ENCODE measurements at places on chromosomes 2 and 18.

- DNase-seq: no peak
Measured at GRCh38 chr18:35682281-35682867, 100.8 kb downstream of the GALNT1 start.

GRCh38 chr2:43455731-43456642 is 139.9 kb downstream of the THADA start:
- DNase-seq: no peak

DNA sequence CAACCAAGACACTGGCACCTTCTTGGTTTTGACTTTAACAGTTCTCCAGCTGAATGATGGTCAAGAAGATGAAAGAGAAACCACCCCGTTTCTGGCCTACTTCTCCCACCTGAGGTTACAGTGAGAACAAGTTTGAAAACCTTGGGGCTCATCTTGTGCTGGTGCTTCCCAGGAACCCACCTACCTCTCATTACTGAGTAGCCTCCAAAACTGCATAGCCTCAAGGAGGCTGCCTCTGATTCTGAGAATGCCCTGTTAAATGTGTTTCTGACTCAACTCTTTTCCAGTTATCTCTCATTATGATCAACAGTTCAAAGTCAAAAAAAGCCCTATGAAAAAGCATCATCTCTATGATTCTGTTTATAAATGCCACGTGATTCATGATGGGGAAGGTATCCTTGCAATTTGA is 121.9 kb downstream of the CACNB4 start:
- DNase-seq: no peak

- no peak for DNase-seq
Measured at GRCh38 chr2:77025714-77026113, 496.5 kb downstream of the LRRTM4 start.

GRCh38 chr18:10195529-10195928 is 258.9 kb upstream of the APCDD1 start:
- no peak for DNase-seq

GRCh38 chr2:20444101-20444992 is 2.5 kb upstream of the RHOB start:
- no peak for DNase-seq

- DNase-seq: peak; percentile 72
Measured at GRCh38 chr2:206084439-206084869, 1.5 kb downstream of the INO80D start.

- DNase-seq: no peak
Measured at GRCh38 chr2:169072163-169072925, 3.0 kb downstream of the DHRS9 start.

Measured in H54 (cell line).